ENCODE measurements at places on chromosomes 2 and 18.

DNA sequence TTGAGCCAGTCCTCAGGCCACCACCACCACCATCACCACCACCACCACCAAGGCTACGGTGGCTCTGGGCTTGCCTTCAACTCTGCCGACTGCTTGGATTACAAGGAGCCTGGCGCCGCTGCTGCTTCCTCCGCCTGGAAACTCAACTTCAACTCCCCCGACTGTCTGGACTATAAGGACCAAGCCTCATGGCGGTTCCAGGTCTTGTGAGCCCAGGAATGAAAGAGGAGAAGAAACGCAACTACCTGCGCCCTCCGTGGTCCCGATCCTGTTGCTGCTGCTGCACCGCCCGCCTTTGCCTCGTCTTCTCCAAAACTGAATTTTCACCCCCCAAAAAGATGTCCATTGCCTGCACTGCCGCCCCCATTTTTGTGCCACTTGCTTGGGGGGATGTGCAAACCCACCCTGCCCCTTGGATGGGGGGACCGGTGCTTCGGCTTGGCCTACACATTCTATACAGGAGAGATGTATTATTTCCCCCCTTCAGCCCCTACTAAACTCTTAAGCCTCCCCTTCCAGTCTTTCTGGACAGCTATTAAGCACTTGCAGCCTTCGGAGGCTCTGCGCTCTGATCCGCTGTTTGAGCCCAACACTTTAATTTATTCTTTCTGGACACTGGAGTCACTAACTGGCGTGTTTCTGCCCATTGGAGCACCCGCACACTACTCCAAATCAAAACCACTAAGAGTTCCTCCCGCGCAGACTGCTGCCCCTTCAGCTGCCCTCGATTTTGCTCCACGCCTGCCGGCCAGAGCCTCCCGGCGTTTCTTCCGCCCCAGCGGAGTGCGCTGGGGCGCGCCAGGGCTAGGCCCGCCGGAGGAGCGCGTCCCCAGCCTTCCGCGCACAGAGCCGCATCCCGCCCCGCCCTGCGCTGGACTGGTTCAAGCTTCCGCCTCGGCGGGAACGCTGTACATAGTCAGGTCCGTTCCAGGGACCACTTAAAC lies 5.7 kb downstream of the OTX1 start:
- no peak for DNase-seq

DNA sequence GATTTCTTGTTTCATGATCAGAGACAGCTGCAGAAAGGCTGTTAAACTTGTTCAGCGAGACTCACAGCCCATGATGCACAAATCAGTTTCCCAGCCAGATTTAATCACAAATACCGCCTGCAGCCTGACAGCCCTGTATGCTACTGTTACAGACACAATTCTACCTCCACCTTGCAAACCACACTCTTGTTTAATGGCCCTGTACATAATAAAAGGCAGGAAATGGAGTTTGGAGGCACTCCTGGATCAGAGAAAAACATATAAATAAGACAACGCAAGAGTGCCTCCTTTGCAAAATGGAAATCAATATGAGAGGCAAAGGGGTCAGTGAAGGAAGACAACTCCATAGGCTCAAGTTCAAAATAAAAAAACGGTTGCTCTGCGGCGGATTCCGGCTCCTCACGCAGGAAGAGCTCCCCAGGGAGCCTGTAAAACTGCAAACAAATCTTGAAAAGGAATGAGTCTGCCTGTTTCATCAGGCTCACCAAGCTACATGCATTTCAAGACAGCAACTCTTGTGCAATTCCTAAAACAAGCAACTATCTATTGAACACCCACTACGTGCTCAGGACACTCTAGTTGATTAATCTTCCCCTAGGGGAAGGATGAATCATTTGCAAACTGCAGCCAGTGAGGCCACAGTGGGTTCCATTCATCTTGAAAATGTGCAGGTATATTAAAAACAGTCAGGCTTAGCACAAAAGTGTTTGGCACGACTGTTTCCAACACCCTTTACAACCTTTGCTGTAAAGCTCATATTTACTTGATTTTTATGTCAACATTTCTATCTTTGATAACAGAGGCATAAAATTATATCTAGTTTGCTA lies 37.5 kb downstream of the TBC1D8 start:
- peak; percentile 72 for DNase-seq

GRCh38 chr2:219688560-219689445 lies 61.4 kb downstream of the SLC4A3 start:
- DNase-seq: peak; percentile 96

- no peak for DNase-seq
Measured at GRCh38 chr18:2994603-2995432, 18.1 kb downstream of the LPIN2 start.

DNA sequence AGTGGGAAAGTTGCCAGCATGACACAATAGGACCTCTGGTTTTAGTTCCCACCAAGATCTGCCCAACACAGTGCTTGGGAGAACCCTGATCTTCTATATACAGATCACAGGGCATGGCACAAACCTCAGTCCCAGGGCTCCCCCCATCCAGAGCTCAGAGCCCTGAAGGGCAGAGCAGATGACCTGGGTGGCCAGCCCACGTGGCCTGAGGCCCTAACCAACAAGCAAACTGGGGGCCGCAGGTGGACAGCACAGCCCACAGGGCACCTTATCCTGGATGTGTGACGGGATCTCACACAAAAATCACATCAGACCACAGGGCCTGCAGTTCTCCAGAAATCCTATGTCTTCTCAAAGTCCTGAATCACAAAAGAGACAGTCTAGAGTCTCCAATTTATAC lies 34.7 kb downstream of the CRACDL start:
- no peak for DNase-seq

DNA sequence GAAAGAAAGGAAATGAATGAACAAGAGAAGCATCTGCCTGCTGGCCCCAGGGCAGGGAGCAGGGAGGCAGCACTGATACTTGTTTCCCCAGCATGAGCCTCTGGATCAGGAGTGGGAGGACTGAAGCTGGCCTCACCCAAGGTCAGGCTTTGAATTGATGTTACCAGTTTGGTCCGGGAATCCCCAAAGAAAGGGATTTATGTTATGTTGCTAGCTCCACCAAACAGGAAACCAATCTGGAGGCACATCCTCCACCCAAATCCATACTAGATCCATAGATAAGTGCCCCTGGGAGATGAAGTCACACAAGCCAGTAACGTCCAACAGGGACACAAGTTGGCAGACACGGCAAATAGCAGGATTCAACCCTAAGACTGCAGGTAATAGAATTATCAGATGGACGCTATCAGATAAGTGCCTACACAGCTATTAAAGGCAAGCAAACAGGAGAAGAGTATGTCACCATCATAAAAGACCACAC lies 85.9 kb downstream of the MTCL1 start:
- DNase-seq: no peak

DNA sequence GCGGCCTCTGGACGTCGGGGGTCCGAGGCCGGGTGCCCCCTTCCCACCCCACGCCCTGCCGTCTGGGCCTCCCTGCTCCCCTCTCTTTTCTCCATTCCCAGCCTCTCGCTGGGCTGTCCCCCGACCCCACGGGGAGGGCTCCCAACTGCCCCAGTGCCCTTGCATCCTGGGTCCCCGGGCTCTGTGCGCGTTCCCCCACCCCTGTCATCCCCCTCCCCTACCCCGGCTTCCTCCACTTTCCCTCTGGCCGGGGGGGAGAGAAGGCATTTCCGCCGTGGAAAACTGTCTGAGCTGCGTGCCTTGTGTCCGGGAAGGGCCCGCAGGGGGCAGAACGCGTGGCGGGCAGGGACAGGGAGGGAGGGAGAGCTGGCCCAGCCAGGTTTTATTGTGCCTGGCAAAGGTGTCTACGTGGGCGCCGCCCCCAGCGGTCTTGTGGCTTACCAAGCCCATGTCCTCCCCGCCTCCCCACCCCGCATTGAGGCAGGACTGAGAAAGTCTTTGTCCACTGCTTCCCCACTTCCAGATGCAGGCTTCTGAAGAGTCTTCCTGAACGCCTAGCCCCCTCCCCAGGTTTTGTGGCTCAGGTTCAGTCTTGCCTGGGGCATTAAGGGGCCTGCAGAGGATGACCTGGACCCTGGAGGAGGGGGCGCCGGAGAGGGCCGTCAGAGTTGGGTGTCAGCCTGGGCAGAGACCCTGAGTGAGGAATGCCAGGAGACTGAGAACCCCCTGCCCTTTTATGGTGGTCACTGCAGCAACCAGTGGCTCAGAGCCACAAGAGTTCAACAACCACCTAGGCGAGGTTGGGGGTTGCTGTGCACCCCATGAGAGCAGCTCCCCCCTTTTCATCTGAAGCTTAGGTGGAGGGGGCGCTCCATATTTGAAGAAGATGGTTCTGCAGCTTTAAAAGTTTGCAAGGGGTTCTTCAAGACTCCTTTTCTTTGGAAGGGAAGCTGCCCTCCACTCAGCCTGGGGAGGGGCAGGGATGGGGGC lies 1.3 kb downstream of the ITM2C start:
- DNase-seq: no peak

DNA sequence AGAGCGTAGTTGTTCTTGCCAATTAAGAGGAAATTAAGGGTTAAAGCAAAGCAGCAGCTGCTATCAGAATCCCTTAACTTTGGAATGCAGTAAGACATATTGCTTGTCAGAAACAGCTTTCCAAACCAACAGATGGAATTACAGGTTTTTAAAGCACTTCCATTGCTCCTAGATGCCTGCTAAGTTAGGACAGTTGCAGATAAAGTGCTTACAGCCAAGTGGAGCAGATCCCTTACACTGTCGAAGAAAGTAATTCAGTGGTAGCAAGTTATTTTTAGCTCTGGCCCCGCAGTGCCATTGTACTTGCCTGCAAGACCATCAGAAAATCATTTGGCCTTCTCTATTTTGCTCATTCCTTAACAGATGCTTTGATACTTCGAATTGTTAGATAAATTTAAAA lies 5.4 kb downstream of the PDK1 start:
- no peak for DNase-seq

GRCh38 chr2:40093021-40093675 lies 314.1 kb upstream of the THUMPD2 start:
- DNase-seq: peak; percentile 63

GRCh38 chr2:134550566-134551164 lies 168.1 kb downstream of the TMEM163 start:
- no peak for DNase-seq

GRCh38 chr2:5482929-5483331 lies 209.3 kb upstream of the SOX11 start:
- no peak for DNase-seq

DNA sequence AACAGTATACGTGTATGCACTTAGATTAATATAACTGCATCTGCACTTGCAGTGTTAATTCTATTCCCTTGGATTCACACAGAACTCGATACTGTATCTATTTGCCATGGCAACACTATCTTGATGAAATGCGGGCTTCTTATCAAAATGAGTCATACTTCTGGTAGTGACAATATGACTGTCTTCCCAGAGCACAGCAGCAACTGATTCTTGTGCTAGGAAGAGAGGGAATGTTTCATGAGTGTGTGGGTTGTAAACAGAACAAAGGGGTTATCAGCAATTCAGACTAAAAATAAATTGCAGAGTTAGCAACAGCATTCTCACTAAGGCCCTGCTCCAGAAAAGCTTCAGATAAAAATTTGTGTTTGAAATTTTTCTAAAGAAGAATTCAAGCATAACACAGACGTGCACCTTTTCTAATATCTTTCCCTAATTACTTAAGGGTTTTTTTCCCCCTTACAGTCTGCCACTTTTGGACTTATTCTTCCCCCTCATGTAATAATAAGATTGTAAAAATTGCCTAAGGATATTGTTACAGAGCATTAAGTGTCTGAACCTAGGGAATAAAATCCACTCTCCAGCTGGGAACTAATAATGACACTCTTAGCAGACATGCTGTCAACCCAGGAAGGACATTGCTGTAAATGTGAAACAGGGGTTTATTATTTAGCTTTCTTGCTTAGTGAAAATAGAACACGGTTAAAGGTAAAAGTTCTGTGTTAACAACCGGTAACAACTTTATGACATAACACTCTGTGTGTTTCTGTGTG lies 99.9 kb upstream of the SLC38A11 start:
- DNase-seq: no peak

GRCh38 chr18:63105636-63106316 lies 213.8 kb downstream of the BCL2 start:
- no peak for DNase-seq

- DNase-seq: no peak
Measured at GRCh38 chr18:60122339-60122738, 222.5 kb downstream of the PMAIP1 start.

GRCh38 chr2:241495172-241496002 lies 13.0 kb downstream of the STK25 start:
- DNase-seq: no peak

GRCh38 chr18:44842588-44843412 lies 162.1 kb downstream of the SETBP1 start:
- no peak for DNase-seq

DNA sequence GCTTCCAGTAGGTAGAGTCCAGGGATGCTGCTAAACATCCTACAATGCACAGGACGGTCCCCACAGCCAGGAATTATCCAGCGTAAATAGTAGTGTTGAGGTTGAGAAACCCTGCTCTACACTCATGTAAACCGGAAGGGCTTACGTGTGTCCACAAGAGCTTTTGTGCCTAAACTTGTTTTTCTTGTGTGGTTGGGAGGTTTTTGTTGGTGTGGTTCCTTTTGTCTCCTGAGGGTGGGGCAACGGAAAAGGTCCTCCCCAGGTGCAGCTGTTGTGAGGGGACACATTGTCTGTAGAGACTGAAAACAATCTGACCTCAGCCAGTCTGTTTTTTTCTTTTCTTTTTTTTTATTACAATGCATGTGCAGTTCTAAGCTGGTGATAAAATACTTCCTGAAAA lies 72.7 kb upstream of the MGAT5 start:
- no peak for DNase-seq

DNA sequence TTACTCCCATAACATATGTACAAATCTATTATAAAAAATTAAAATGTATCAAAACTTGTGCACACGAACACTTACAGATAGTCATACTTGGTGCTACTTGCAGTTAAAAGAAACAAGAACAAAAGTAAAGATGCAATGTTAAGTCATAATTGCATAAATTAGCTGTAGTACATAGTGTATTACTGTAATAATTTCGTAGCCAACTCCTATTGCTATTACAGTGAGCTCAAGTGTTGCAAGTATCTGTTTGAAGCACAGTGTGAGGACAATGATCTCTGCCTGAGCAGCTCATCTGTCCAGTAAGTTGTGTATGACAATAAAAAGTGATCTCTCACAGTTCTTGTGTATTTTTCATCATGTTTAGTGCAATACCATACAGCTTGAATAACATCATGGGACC lies 7.5 kb upstream of the SERPINB13 start:
- no peak for DNase-seq

GRCh38 chr2:27572439-27572838 lies 10.4 kb upstream of the ZNF512 start:
- DNase-seq: no peak

- no peak for DNase-seq
Measured at GRCh38 chr18:42296723-42297122, 341.7 kb downstream of the PIK3C3 start.

DNA sequence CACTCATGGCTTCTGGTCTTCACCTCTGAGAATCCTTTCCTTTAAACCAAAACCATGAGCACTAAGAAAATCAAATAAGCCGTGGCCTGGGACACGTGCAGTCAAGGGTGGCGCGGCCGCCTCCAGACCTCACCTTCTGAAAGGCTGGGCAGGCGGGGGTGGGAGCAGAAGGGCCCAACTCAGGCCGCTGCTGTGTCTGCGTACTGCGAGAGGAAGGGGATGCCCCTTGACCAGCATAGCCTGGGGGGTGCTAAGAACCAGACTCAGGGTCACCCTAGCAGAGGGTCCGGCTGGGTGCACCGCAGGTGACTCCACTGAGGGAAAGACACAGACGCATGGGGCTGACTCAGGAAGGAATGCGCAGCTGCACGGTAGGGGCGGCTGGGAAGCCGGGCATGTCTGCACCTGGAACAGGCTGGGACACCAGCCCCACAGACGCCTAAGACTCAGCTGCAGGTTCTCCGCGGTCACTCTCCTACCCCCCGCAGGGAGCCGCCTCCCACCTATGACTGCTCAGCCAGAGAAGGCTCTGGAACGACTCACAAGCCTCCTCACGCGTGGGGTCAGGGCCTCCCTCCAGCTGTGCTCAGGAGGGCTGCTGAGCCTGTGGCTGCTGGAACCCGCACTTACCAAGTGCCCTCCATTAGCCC lies 432.4 kb upstream of the MYT1L start:
- no peak for DNase-seq
